ENCODE measurements at places on chromosomes 2 and 18. TPM values are rescaled to one million over a fixed set of nuclear protein-coding genes. Genes with fewer than 3 reads are reported as not detected.

DNA sequence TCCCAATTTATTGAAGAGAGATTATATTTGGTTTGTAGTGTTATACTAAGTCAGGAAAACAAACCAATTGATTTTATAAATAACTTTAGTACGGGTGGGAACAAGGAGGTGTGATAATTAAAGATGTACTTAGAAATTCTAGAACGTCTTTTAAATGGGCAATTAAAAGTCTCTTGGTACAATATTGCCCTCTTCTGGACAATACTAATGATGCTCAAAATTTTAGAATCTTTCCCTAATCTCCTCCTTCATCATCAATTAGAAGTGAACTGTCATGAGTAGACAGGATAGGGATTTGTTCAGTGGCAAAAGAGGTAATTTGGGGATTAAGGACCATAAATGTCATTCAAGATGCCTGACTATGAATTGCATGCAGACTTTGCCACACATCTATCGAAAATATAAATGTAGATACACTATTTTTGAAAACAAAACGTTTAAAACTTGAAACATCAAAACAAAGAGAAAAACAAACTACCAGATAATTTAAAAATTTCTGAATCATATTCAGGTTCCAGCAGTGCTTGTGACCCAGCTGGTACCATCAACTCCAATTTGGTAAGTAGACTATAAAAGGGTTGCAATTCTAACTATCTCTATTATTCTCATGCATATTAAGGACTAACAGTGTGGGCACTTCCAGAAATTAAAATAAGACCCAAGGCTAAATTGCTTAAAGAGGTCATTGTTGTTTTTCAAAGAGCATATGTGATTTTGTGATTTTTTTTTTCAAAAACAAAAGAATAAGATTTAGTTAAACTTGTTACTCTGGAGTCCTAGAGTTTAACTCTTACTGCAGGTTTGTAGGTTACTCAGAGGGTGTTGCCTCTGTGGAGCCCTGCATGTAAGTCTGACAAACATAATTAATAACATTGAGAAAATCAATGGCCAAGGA is 123.5 kb downstream of the LAMA3 start:
- DNase-seq, result peak; percentile 27

- DNase-seq, result no peak
These were observed 401.8 kb downstream of the KCNJ3 start for GRCh38 chr2:155100261-155100660.

- no peak for DNase-seq
These were observed 7.3 kb upstream of the UGP2 start for GRCh38 chr2:63834401-63834800.

DNA sequence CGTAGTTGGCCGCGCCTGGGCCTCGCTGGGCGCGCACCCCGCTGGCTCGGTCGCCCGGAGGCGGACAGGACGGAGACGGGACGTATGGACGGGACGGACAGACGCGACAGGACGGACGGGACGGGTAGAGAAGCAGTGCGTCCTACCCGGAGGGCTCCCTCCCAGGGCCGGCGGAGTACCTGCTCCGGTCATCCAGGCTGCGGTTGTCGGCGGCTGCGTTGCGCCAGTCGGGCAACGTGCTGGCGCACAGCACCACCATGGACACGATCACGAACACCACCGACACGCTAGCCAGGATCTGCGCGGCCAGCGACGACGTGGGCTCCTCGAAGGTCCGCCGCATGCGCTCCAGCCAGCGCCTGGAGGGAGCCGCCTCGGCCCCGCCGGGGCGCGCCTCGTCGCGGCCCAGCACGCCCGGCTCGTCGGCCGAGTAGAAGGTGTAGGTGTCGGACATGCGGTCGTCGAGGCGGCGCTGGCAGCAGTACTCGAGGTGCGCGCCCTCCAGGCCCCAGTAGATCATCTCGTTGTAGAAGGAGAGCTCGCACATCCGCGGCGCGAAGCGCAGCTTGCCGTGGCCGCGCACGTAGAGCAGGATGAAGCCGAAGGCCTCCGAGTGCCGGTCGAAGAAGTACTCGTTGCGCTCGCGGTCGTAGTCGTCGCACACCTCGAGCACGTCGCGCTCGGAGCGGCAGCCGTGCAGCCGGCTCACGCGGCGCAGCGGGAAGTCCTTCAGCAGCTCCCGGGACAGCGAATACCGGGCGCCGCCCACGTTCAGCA is 903 bp downstream of the KCNG3 start:
- peak; percentile 28 for DNase-seq

Gene DUSP19
- 2.0 TPM for polyA plus RNA-seq

Gene COA5
- 42.5 TPM for polyA plus RNA-seq

Gene SETBP1
- 1.8 TPM for polyA plus RNA-seq

Gene INPP5D
- polyA plus RNA-seq, result 5.9 TPM

Gene LRRC30
- polyA plus RNA-seq, result not detected

Gene PSMA8
- polyA plus RNA-seq, result not detected

Data from small intestine (tissue), 16 donors.